SK-N-DZ (cell line): ENCODE measurements at places on chromosomes 11 and 22.
A peak's percentile ranks its signal among the peaks of the same experiment; 100 is the strongest.

DNA sequence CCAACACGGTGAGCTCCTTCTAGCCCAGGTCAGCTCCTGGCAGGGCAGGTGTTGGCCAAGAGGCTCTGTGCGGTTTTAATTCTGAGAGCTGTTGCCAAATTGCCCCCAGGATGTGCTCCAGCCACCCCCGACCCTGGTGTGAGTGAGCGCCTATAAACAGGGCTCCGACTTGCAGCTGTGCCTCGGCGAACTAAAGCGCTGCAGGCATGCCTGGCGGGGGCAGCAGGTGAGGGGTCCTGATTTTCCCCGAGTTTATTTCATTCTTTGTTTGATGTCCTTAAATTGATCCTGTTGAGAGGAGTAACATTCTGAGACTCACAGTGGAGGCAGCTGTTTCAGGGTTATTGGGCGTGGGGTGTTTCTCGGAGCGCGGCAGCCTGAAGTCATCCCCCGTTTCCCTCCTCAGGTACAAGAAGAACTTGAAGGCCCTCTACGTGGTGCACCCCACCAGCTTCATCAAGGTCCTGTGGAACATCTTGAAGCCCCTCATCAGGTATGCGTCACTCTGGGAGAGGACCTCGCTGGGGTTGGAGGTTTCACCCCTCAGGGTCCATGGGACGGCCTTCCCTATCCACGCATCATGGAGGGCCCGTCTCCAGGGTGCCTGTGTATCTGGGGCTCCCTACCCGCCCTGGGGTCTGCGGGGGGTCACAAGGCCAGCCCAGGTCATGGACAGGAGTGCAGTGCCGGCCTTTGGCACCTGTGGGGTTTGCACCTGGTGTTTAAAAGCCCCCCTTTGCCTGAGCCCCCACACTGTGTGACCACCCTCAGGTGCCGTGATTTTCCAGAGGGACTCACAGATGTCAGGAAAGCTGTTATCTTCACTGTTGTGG lies 62.1 kb downstream of the ARHGAP8 start:
- DNase-seq = no peak

- no peak for DNase-seq
Observed at GRCh38 chr11:58024601-58025091, 965 bp downstream of the OR9Q1 start.

- DNase-seq = peak; percentile 1
Observed at GRCh38 chr11:122394313-122394712, 261.2 kb upstream of the UBASH3B start.

DNA sequence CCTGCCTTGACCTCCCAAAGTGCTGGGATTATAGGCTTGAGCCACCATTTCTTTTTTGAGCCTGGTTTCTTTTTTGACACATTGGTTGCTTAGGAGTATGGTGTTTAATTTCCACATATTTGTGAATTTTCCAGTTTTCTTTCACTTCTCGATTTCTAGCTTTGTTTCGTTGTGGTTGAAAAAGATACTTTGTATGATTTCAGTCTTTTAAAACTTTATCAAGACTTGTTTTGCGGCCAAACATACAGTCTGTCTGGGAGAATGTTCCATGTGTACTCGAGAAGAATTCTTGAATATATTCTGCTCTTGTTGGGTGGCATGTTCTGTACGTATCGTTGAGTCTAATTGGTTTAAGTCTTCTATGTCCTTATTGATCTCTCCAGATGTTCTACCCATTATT lies 20.8 kb downstream of the SHANK3 start:
- DNase-seq = no peak

DNA sequence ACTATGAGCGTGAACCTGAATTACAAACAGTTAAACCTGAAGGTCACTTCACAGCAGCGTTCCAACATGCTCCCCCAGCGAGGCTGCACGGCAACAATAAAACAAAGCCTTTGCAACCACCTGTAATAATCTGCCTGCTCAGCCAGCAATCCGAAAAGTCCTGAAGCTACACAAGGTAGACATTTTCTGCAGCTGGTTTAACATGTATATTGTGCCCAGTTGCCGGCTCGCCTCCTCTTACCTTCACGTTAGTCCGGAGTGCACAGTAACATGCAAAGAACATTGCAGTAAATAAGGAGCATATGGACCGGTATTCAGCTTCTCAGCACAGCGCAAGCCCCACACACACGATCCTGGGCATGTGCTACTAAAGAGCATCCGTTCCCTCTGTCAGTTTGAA lies 704.3 kb downstream of the DLG2 start:
- DNase-seq = no peak

DNA sequence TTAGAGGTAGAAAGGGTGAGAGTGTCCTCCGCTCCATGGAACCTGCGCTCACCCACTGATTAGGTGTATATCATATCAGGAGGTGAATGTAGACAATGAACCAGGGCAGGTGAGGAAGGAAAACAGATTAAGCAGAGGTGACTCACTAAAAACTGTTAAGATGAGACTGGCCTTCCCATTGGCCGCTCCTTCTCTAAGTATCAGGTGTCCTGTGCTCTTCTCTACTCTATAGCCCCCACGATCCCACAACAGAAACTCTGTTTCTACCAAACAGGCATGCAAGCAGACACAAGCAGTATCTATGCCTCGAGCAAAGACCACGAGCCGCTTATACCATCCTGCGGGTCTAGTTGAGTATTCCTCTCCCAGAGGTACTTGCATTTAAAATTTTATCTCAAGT lies 103.1 kb downstream of the SNX19 start:
- DNase-seq = no peak

DNA sequence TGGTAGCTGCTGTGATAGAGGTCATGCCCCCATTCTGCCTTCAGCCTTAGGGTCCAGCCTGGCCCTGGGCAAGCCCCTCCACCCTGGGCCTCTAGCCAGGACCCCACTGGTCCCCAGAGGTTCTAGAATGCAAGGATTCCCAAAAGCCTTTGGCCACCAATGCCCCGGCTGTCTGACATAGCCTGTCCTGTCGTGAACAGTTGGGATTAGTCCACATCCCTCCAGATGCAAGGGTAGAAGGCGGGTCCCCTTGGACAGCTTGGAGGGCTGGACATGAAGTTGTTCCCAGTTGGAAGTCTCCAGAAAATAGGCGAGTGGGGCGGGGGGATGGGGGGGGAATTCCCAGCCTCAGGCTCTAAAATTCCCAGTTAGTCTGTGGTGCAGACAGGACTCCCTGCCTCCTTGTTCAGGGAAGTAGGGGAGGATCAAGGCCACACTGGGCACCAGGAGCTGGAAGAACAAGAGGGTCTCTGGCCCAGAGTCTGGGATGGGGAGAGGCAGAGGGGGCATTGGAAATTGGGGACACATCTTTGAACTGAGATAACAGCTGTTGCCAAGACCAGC lies 5.2 kb upstream of the ADORA2A start:
- DNase-seq = no peak

- no peak for DNase-seq
Observed at GRCh38 chr22:41862530-41863266, 29.8 kb downstream of the SREBF2 start.

- no peak for DNase-seq
Observed at GRCh38 chr11:48228761-48229160, 12.2 kb downstream of the OR4B1 start.

DNA sequence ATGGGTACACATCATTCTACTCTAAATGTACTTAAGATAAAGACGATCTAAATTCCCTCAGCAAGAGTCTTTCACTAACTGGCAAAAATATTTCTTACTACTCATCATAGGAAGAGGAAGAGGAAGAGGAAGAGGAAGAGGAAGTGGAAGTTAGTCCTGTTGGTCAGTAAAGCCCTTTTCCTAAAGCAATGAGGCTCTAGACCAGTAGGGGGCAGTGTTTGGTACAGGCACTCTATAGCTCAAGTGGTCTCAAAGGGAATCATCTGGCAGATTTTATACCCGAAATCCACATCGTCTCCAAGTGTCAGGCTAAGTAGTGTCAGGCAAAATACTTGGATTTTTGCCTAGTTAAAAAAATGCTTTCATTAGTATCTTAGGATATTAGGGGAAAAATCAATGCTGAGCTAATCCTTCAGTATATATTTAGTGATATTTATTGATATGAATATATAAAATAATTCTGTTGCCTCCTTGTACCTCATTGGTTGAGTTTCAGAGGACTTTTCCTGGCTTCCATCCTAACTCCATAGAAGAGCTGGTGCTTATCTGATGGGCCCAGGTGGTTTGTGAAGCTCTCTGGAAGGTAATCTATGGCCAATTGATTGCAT lies 7.7 kb downstream of the BLID start:
- DNase-seq = peak; percentile 4
